ENCODE measurements at places on chromosomes 4 and X.

GRCh38 chrX:41317477-41318208, 16.3 kb upstream of the DDX3X start:
- DNase-seq: no peak

GRCh38 chr4:188960411-188961093, 821.3 kb downstream of the TRIML1 start:
- no peak for DNase-seq

GRCh38 chr4:88937081-88937480, 119.9 kb downstream of the FAM13A start:
- DNase-seq: peak; percentile 13

DNA sequence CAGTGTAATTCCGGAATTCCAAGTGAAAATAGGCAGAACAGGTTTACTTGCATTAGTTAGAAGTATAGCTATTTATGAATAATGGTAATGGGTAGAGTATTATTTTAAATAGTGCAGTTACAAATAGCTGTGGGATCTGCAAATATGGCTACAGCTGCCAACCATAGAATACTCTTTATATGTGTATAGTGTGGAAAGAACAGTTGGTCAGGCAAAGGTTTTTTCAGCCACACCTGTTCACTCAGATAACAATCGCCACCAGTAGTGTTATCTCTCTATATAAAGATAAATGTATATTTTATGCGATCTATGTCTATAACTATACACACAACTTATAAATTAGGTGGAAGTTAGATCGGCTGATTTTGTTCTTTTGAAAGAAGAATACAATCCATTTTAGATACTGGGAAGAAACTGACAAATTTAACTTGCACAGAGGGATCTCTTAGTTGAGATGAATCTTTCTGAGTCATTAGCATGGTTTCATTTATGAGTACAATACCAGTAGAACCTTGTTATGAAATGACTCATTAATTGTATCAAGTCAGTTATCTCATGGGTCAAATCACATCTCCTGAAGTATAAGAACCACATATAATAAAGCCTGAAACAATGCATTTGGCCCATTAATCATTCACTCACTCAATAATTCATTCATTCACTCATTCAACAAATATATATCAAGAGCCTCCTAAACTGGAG, 100.9 kb upstream of the NR3C2 start:
- no peak for DNase-seq

DNA sequence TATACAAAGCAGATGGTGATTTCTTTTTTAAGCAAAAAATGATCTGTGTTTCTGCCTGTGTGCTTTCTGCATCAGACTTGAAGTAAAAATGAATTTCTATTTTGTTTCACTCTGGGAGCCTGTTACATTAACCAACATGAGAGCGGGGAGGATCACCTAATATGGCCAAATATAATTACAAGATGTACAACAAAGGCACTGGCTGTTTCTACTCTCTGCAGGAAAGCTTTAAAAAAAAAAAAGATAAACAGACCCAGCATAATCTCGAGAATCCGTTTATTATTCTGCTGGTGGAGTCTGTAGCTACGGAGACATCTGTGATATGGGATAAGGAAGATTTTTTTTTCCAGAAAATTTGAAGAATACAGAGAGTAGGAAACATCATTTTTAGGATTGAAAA, 103.6 kb downstream of the COMMD8 start:
- no peak for DNase-seq

DNA sequence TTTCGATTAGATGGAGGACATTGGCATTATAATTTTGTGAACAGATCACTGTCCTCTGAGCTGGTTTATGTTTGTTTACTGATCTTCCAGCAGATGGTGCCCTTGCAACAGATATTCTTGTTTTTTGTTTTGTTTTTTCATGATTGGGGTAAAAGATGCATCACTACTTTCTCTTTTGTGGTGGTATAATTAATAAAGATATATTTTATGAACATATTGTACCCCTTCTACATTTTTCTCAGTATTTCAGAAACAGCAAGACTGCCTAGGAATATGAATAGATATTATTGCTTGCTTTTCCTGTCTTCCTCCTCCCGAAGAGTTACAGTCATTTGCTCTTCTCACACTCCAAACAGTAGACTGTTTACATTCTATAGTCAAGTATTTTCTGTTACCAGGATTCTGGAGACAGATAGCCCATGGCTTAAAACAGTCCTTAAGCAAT, 905.2 kb downstream of the TRAM1L1 start:
- peak; percentile 14 for DNase-seq

DNA sequence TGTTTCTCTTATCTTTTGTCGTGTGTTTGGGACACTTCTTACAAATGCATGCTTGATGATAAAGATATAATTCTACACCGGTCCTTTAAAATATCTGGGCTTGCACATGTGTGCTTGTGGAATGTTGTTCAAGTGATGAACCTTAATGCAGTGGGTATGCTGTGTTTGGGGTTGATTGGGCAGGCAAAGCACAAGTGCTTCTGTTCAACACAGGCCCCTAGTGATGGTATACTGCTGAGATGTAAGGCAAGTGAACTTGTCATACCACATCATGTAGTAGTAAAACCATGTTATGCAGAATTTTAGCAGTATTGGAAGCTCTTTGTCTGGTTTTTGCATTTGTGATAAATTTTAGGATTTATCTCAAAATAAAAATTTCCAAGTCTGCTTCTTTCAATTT, 23.9 kb downstream of the TBC1D19 start:
- no peak for DNase-seq

DNA sequence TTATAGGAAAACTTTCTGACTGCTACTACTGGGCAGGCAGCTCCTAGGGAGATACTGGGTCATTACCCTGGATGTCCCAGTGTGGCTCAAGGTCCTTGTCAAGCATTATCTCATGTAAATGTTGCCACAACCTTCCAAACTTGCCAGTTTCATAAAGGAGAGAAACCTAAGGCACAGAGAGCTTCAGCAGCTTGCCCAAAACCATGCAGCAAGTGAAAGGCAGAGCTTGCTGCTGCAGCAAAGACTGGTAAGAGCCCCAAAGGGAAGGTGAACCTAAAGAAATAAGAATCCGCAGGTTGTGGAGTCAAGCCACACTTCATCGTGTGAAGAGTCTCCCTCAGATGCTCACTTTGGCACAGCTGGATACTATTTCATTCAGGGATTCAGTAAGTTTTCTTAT, 2.3 kb downstream of the MPP1 start:
- no peak for DNase-seq

DNA sequence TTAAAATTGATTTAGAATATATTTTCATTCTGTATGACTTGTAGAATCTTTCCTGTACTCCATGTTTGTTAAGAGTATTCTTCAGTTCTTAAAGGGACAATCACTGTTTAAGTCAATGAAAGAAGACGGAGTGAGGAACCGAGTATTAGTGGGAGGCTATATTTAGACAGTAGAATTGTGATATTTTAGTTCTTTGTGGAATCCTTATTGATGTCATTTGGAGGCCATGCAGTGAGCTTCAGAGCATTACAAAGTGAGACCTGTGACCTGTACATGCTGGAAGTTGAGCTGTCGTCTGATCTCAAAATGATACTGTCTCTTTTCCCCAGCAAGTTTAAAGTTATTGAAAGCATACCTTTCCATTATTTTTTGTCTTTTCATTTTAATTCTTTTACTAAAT, 394.7 kb downstream of the GALNTL6 start:
- DNase-seq: no peak

GRCh38 chr4:68877555-68877954, 61.8 kb downstream of the UGT2B10 start:
- DNase-seq: no peak

DNA sequence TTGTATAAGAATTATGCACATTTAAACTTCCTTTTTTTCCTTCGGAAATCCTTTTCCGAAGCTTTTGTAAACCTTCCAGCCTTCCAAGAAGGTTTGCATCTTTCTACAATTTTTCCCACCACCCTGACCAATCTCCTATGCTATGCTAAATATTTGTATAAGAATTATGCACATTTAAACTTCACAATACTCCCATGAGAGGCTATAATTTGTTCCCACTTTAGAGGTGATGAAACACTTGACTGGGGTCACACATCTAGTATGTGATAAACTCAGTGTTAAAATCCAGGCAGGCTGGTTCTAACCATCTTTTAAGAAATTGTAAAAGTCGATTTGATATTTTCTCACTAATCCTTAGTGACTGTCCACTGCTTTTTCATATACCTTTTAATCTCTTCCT, 22.1 kb downstream of the NUDT6 start:
- no peak for DNase-seq

GRCh38 chr4:128394778-128395177, 107.2 kb upstream of the PGRMC2 start:
- DNase-seq: peak; percentile 52

- DNase-seq: no peak
These were observed 194.0 kb upstream of the NUDT6 start for GRCh38 chr4:123116412-123116811.

Data from astrocyte of the hippocampus (primary cell).